NCI-H1092 (cell line): ENCODE measurements at places on chromosomes 16 and 17.

- no peak for DNase-seq
Measured at GRCh38 chr16:75288596-75289120, 37.2 kb upstream of the BCAR1 start.

DNA sequence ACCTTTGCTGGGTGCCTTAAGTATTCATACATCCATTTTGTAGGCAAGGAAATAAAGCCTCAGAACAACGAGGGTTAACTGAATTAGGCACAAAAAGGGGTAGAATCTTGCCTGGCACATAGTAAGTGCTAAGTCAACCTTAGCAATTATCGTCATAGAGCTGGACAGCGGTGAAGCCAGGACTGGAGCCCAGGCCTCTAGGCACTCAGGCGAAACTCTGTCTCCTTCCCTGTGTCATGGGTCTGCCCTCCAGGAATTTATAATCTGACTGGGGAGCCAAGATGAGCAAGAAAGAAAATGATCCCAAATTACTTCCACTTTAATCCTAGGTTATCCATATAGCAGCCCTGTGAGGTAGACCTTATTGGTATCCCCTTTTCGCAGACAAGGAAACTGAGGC lies 61.4 kb downstream of the KATNIP start:
- DNase-seq = no peak

- DNase-seq = no peak
Measured at GRCh38 chr17:80221351-80222105, 1.3 kb downstream of the SLC26A11 start.

GRCh38 chr17:1972487-1973160 lies 52.5 kb downstream of the RTN4RL1 start:
- DNase-seq = no peak

- DNase-seq = no peak
Measured at GRCh38 chr17:45087504-45087975, 26.4 kb downstream of the NMT1 start.

- DNase-seq = no peak
Measured at GRCh38 chr16:84527532-84528269, 23.2 kb upstream of the MEAK7 start.
